ENCODE measurements at places on chromosomes 13 and 19. TPM values are rescaled to one million over a fixed set of nuclear protein-coding genes. Genes with fewer than 3 reads are reported as not detected.

DNA sequence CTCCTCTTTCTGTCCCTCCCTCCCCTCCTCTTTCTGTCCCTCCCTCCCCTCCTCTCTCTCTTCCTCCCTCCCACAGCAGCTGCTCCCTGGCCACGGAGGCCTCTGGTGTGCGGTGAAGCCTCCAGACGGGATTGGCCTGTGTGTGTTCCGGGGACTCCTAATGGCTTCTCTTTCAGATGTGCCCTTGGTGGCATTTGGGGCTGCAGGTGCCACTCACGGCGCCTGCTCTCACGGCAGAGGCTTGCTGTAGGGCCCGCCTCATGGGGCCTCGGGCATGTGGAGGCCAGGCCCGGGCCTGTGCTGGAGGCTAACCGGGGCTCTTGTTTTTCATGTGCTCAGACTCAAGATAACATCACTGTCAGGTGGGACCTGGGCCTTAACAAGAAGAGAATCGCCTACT lies 20.9 kb downstream of the UPF1 start:
- H3K4me3 ChIP-seq: no peak overlapping the region
- H3K4me1 ChIP-seq: peaks cover 36% of the 10 kb centered on the region
- H3K36me3 ChIP-seq: peaks cover 7% of the 10 kb centered on the region
- H3K27me3 ChIP-seq: no peaks in the 10 kb centered on the region
- no peak overlapping the region for H3K27ac ChIP-seq
- no peak for DNase-seq

GRCh38 chr13:59088716-59089115 lies 1075.0 kb downstream of the DIAPH3 start:
- no peak overlapping the region for H3K27ac ChIP-seq
- no peaks in the 10 kb centered on the region for H3K27me3 ChIP-seq

ZIC2 gene
- total RNA-seq: not detected

GRCh38 chr13:100195568-100195967 lies 106.7 kb downstream of the PCCA start:
- no peaks in the 10 kb centered on the region for H3K36me3 ChIP-seq
- no peaks in the 10 kb centered on the region for H3K27me3 ChIP-seq
- H3K4me1 ChIP-seq: no peaks in the 10 kb centered on the region
- no peak overlapping the region for H3K4me3 ChIP-seq
- DNase-seq: no peak

DNA sequence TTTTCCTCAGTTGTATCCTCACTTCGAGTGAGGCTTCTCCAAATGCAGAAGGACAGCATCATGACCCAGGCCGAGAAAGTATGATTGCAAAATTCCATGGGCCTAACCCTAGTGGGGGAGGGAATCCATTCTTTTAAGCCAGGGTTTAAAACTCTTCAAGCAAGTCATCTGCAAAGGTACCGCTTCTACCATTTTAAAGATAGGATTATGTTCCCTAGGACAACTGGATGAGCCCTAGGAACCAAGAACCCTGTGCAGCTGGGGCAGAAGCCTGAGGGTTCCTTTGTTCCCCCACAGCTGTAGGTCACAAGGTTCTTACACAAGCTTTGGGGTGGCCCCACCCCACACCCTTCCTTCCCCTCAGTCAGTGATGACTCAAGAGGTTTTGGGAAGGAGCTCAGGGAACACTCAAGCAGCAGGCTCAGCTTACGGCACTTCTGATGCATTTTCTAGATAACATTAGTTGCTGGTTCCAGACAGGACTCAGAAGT lies 13.5 kb downstream of the ARL11 start:
- H3K27ac ChIP-seq: no peak overlapping the region
- no peaks in the 10 kb centered on the region for H3K36me3 ChIP-seq
- DNase-seq: peak; percentile 31
- H3K27me3 ChIP-seq: no peaks in the 10 kb centered on the region
- H3K4me1 ChIP-seq: no peaks in the 10 kb centered on the region

DNA sequence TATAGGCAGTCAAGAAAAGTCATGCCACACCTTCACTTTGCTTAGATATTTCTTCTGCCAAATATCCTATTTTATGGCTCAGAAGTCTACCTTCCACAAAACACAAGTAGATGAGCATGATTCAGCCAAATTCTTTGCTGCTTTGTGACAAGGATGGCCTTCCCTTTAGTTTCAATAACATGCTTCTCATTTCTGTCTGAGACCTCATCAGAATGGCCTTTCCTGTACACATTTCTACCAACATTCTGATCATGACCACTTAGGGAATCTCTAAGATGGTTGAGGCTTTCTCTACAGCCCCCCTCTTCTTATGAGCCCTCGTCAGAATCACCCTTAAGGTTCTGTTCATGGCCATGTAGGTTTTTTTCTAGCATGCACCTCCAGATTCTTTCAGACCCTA lies 96.2 kb downstream of the COL4A2 start:
- H3K27ac ChIP-seq: no peak overlapping the region
- peaks cover 4% of the 10 kb centered on the region for H3K27me3 ChIP-seq
- H3K4me3 ChIP-seq: no peak overlapping the region
- H3K36me3 ChIP-seq: no peaks in the 10 kb centered on the region
- no peak for DNase-seq

DNA sequence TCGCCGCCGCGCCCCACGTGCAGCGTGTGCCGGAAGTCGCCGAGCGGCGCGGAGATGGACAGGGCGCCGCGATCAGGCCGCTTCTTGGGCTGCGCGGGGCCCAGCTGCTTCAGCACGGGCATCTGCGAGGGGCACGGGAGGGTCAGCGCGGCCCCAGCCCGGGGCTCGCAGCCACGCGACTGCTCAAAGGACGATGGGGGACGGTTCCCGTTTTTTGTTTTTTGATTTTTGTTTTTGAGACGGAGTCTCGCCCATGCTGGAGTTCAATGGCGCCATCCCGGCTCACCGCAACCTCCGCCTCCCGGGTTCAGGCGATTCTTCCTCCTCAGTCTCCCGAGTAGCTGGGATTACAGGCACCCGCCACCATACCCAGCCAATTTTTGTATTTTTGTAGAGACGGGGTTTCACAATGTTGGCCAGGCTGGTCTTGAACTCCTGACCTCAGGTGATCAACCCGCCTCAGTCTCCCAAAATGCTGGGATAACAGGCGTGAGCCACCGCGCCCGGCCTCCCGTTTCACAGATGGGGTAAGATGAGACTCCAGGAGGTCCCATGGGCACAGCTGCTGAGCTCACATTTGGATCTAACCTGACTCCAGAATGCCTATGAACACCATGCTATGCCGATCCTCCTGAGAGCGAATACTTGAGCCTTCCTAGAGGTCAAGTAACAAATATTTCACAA lies 2.0 kb upstream of the LENG9 start:
- peaks cover 19% of the 10 kb centered on the region for H3K36me3 ChIP-seq
- H3K27me3 ChIP-seq: no peaks in the 10 kb centered on the region
- H3K4me1 ChIP-seq: peaks cover 50% of the 10 kb centered on the region
- no peak overlapping the region for H3K4me3 ChIP-seq
- no peak overlapping the region for H3K27ac ChIP-seq
- DNase-seq: no peak
